ENCODE measurements at places on chromosomes 5 and 9.

DNA sequence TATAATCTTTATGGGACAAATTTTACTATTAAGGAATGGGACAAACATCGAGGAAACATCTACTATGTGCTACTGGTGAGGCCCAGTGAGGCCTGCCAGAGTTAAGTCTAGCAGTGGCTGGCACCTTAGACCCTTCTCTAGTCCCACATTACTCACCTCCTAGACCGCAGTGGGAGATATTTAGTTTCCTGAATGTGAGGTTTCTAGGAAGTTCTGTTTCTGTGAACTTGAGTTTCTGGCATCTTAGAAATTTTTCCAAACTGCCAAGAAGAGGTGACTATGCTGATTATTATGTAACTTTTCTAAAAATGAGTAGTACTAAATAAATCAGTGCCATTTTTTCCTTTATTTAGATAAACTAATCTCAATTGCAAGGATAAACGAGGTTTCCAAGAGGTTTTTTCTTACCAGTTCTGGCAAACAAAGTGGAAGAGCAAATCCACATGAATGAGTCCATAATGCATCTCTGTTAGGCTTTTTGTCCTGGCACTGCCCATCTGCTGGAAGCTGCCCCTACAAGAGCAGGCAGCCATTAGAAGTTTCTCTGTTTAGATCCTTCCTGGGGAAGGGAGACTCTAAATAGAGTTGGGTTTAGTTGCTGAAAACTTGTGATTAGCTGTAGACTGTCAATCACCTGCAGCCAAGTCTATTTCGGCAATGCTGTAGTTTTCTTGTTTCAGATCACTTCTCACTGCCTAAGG, 348.7 kb downstream of the MAN2A1 start:
- no peak for DNase-seq

DNA sequence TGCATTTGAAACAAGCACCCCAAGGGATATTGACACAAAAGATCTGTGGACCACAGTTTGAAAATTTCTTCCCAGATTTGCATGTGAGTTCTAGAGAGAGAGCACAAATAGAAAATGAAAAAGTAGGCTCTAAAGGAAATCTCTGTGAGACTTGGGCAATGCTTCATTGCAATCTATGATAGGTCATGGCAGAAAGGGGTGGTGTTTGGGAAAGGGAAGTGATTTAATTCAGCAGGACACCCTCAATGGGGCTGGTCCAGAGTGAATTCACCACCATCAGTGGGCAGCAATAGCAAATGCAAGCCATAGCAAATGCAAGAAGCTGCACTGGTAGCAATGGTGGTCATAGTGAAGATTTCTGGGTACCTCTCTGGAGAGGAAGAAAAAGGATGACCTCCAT, 58.1 kb downstream of the ANKRD55 start:
- DNase-seq, result no peak

GRCh38 chr5:56011835-56012234, 17.1 kb upstream of the IL6ST start:
- DNase-seq, result no peak

- DNase-seq, result peak; percentile 21
Measured at GRCh38 chr9:120931231-120932085, 4.9 kb upstream of the TRAF1 start.

DNA sequence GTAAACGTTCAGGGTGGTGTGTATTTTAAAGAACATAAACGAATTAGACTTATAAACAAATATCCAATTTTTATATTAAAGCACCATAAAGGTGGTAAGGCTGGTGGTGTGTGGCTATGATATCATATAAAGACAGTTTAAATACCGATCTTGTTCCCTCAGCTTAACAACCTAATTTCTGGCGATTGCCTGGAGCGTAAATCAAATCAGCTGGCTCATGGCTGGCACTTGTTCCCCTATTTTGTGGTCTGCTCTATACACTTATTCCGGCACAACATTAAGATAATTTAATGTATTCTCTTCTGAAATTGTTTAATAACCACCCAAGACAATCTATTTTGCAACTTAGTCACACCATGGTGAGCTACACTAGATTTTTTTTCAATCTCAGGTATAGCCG, 2.4 kb upstream of the HAPLN1 start:
- peak; percentile 55 for DNase-seq

- DNase-seq, result peak; percentile 33
Measured at GRCh38 chr9:116990592-116990991, 303.5 kb downstream of the TRIM32 start.

DNA sequence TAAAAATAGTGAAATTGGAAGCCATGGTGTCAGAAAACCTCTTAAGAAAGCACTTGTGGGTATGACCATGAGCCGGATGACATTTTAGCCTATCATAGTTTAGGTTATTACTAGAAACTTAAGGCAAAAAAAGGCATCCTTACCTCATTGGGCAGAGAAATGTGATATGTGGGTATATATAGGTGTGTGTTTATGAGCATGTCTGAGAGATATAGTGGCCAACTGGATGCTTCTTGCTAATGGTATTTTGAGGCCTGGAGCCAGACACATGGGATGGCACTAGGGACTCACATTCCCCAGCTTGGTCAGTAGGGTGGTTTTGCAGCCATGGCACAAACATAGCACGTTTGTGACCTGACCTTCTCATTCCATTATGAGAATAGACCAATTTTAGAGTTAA, 295.6 kb upstream of the MEF2C start:
- no peak for DNase-seq

DNA sequence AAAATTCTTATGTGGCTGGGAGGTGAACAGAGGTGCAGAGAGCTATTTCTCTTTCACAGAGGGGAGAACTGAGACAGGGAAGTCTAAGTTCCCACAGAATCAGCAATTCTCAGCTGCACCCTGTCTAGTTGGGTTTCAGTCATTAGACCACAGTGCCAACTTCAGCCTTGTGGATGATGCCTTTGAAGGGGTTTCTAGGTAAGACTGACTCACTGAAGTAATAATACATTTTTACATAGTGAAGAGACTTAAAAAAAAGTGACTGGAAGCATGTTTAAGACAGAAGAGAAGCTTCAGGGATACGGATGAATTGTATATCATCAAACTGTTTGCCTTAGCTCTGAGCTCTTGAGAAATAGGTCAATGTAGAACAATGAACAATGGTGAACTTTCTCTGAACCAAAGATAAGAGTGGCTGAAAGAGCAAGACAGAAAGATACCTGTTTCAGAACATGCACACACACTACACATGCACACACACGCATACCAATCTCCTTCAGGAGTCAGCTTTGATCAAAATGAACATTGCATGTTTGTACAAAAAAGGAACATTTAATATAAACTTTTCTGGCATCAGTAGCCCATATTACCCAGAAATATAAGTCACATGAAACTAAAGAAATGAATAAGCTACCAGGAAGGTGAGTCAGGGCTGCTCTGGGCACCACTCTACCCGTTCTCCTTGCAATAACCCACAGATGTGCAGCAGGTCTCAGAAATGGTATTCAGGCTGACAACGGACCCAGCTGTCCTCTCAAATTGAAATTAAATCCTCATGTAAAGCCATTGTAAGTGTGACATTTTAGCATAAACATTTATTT, 12.6 kb upstream of the FYB1 start:
- DNase-seq, result no peak

- peak; percentile 20 for DNase-seq
Measured at GRCh38 chr5:103371046-103371607, 112.6 kb downstream of the MACIR start.

- DNase-seq, result no peak
Measured at GRCh38 chr5:36948650-36949049, 72.1 kb downstream of the NIPBL start.

- DNase-seq, result peak; percentile 86
Measured at GRCh38 chr5:65926276-65926783, at the start of gene ERBIN. Gene ERBIN (plus strand): TSS chr5:65926575. CDS start chr5:65992719, 66,144 bp downstream.

DNA sequence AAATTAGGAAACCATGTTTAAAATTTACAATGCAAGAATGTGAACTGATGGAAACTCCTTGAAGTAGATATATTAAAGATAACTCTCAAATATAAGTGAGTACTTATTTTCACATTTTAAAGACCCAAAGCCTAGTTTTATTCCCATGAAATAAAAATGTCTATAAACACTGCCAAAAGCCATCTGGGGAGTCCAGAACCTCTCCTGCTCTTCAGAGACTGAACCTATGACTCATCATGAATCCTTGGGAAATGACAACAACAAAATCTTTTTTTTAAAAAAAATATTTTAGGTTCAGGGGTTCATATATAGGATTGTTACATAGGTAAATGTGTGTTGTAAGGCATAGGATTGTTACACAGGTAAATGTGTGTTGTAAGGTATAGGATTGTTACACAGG, 33.8 kb upstream of the FYB1 start:
- no peak for DNase-seq

- DNase-seq, result no peak
Measured at GRCh38 chr5:131769336-131769735, 27.5 kb downstream of the FNIP1 start.

DNA sequence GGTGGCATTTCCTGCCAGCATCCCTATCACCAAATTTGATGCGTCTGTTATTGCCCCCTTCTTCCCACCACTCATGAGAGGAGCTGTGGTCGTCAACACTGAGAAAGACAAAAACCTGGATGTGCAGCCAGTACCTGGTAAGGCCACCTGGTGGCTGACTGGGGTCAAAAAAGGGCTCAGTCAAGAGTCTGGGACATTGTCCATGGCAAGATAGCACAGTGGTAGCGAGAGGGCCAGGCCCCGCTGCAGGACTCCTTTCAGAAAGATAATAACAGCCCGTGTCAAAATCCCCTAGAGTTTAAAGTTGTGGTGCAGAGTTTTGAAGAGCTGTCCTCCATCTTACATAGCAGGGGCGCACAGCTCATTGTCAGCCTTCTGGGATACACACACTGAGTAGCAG, 40.8 kb downstream of the CSF1R start:
- DNase-seq, result peak; percentile 5

DNA sequence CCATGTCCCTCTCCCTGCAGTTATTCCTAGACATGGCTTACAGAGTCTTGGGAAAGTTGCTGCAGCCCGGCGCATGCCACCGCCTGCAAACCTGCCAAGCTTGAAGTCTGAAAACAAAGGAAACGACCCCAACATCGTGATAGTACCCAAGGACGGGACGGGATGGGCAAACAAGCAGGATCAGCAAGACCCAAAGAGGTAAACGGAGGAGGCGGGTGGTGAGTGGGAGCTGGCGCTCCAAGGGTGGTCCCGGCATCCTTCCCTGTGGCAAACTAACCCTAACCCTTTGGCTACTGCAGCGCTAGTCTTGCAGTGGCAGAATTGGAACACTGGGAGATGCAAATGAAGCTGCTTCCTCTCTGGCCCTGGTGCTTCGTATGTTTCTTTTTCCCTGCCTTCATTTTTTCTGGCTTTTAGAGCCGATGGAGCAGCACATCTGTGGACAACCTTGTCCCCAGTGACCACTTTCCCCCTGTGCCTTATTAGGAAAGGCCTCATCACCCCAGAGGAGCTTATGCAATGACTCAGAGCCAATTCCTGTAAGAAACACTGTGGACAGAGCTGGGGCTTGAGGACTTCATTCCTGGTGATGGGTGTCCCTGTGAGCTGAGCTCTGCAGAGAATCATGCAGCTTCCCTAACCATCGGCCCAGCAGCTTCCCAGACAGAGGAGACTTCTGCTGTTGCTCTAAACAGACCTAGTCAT, 38.9 kb downstream of the PRRC2B start:
- no peak for DNase-seq

DNA sequence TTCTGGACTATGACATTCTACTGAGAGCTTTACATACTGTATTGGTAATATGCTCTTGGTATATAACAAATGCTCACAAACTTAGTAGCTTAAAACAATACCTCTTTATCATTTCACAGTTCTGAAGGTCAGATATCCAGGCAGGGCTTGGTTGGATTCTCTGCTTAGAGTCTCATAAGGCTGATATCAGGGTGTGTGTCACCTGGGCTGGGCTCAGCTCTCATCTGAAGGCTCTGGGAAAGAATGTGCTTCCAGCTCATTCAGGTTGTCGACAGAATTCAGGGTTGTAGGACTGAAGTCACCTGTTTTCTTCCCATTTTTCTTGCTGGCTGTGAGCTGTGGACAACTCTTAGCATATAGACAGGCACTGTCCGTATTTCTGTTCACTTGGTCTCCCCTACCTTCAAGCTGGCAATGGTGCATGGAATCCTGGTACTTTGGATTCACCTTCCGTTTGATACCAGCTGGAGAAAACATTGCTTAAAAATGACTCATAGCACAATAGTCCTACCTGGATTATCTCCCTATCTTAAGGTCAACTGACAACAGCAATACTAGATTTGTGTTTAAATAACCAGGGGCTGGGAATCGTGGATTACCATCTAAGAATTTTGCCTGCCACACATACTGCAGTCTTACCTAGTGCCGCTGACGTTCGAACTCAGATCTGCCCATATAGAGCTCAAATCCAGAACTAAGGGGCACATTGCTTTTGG, 69.2 kb downstream of the RCL1 start:
- no peak for DNase-seq

DNA sequence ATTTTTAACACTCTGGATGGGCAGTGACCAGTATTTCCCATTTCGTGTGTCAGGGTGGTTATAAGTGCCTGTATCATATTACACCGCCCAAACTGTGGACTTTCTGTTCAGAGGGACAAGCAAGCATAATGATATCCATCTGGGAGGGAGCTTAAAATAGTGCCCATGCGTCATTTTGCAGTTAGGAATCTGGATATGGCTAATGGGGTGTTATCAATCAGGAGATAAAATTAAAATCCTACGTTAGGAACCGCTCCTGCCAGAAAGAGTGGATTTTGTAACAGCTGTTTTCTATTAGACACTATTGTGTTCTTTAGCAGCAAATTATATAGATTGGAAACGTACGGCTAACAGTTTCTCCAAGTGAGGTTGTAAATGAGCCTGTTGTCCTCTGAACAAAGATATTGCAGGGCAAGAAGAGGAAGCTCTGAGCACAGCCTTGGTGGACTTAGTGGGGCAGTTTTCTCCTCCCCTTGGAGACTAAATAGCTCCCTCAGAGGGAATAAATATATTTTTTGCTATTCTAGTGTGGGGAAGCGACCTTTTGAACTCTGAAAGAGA, 160.4 kb downstream of the SPATA31D1 start:
- peak; percentile 70 for DNase-seq

Measured in NCI-H69 (cell line).